ENCODE measurements at places on chromosomes 7 and 10.

DNA sequence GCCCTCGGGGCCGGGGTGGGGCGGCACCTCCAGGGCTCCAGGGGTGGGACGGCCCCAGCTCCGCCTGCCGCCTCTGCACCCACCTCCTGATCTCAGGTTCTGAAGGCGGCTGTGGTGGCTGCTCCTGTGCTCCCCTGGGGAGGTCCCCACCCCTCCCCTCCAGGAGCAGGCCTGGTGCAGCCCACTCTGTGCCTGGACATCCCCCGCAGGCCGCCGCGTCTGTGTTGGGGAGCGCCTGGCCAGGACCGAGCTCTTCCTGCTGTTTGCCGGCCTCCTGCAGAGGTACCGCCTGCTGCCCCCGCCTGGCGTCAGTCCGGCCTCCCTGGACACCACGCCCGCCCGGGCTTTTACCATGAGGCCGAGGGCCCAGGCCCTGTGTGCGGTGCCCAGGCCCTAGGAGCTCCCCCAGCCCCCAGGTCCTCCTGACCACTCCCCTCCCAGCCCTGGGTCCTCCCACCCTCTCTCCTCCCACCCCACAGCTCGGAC is 5.5 kb downstream of the CYP2W1 start:
- no peak for DNase-seq

DNA sequence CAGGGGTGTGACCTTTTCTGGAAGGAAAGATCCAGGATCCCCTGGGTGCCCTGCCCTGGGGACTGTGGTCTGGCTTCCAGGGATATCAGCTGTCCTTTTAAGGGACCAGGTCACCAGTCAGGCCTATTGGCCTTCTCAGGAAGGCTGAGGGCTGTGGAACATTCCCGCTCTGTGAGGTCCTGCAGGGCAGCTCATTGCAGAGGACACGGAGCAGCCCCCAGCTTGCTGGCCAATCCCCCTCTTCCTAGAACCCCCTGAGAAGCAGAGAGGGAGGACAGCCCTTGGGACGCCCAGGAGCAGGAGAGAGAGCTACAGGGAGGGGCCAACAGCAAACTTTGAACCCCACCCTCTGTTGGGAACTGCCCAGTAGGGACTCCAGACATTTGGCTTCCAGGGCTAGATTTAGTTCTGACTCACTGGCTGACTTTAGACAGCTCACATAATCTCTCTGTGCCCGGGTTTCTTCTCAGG is 67.9 kb upstream of the COL13A1 start:
- DNase-seq: no peak

- DNase-seq: no peak
These were observed 32.8 kb downstream of the TMEM60 start for GRCh38 chr7:77765481-77765880.

GRCh38 chr7:90250601-90251303 is 5.8 kb downstream of the CFAP69 start:
- no peak for DNase-seq

- no peak for DNase-seq
These were observed 125.6 kb upstream of the FAM20C start for GRCh38 chr7:66741-67140.

- DNase-seq: no peak
These were observed 267.8 kb upstream of the MYO3A start for GRCh38 chr10:25666276-25666675.

GRCh38 chr10:11479300-11479699 is 132.2 kb downstream of the USP6NL start:
- no peak for DNase-seq

- no peak for DNase-seq
These were observed 43.7 kb downstream of the ZNF273 start for GRCh38 chr7:64946772-64947171.

All from GM12891 (cell line).